ENCODE measurements at places on chromosomes 4 and X.
A peak's percentile ranks its signal among the peaks of the same experiment; 100 is the strongest.

- DNase-seq: no peak
Observed at GRCh38 chr4:4269331-4269731, 20.6 kb downstream of the LYAR start.

DNA sequence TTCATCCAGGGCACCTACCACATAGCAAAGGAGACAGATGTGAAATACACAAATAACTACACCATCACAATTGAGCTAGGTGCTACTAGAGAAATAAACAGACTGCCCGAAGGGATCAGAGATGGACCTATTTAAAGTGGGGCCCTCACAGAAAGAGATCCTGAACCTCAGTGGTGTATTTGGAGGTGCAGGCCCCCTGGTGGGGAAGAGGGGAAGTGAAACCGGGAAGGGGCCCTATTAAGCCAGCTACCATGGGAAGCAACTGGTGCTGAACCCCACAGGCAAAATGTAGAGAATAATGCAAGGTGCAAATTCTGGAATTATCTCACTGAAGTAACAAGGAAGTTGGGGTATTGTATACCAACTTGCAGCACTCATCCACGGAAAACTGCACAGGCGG lies 78.6 kb upstream of the FAM9A start:
- DNase-seq: peak; percentile 3

- DNase-seq: no peak
Observed at GRCh38 chrX:85326234-85327059, 53.0 kb downstream of the POF1B start.

GRCh38 chr4:7828011-7828720 lies 111.5 kb downstream of the AFAP1 start:
- DNase-seq: peak; percentile 56

DNA sequence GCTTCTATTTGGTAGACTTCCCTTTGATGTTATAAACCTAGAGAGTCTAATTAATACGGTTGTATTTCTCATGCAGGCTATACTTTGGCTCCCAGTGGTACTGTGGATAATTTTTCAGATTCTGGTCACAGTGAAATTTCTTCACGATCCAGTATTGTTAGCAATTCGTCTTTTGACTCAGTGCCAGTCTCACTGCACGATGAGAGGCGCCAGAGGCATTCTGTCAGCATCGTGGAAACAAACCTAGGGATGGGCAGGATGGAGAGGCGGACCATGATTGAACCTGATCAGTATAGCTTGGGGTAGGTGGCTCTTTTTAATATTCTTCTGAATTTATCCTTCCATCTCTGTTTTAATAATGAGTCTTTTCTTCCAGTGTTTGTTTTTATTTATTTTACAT lies 249.7 kb downstream of the RAPGEF2 start:
- DNase-seq: no peak

DNA sequence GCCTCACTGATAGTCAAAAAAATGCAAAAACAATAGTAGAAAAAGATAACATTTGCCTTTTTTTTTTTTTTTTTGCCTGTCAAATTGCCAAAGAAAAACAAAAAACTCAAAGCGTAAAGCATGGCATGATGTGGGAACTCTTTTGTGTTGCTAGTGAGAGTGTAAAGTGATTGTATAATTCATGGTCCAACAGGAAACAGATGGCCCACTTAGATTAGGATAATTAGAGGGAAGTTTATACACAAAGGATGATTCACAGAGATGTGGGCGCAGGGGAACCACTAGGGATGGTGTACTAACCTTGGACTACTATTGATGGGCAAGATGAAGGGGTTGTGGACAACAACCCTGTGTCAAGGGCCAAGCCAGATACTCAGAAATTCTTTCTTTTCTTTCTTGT lies 16.4 kb downstream of the MCUB start:
- no peak for DNase-seq

GRCh38 chrX:14032406-14032805 lies 2.7 kb upstream of the GEMIN8 start:
- no peak for DNase-seq

DNA sequence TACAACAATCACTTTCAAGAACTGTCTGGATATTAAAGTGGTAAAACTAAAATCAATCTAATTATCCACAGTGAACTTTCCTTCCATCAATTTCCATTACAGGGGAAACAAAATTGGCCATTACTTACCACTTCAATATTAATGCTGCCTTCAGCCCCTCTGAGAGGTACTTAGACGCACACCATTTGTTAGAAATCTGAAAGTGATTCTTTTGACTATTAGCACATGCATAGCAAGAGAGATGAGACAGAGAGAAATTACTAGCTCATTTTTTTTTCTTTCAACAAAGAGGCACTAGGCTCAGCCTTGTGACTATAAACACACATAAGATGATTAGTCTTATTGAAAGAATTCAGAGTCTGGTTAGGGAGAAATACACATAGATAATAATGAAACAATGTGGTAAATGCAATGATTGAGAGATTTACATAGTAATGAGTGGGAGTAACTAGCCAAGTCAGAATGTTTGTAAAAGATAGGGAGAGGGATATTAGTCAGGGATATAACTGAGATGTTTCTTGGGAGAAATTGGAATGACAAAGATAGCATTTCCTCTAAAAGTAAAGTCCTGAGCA lies 93.3 kb downstream of the YIPF7 start:
- no peak for DNase-seq

GRCh38 chr4:80094191-80094590 lies 21.2 kb upstream of the ANTXR2 start:
- no peak for DNase-seq

DNA sequence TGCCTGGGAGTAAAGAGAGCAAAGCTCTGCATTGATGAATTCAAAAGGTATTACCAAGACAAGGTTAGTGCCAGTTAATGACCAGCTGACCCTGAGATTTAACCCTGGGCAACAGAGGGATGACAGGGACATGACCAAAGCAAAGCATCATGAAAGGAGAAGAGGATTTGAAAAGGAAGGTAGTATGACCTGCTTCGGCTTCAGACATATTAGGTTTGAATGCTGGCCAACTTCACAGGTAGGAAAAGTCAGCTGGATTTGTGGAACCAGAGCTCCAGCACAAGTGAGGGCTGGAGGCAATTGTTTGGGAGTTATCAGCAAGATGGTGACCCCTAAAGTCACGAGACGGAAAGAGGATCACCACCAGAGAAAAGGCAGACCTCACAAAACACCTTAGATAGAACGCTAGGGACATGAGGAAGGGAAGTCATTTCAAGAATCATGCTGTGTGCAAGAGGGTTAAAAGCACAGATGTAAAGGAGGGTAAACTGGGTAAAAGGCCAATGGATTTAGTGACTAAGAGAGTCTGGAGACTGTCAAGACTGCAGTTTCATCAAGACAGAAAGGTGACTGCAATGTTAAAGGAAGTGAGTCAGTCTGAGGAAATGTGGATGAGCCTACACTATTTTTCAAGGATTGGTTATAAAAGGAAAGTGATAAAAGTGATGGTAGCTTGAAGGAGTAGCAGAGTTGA lies 45.6 kb downstream of the SH3RF1 start:
- DNase-seq: no peak

DNA sequence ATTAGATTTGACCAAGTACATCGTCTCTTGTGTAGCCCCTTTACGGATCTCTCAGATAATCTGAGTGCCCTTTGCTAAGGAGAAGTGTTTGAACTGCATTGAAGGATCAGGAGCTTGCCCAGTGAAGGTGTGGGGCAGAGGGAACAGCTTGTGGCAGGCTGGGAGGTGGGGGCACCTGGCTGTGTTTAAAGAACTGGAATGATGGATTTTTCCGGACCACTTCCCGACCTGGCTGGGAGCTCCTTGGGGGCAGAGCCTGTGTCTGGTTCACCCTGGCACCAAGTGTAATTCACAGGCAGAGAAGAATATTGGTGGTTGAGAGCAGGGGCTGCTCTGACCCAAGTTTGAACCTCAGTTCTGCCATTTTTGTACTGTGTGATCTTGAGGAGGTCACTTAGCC lies 18.5 kb downstream of the TBC1D14 start:
- DNase-seq: no peak

GRCh38 chrX:42686706-42687105 lies 91.3 kb downstream of the PPP1R2C start:
- no peak for DNase-seq
